ENCODE measurements at places on chromosomes 1 and 21.

DNA sequence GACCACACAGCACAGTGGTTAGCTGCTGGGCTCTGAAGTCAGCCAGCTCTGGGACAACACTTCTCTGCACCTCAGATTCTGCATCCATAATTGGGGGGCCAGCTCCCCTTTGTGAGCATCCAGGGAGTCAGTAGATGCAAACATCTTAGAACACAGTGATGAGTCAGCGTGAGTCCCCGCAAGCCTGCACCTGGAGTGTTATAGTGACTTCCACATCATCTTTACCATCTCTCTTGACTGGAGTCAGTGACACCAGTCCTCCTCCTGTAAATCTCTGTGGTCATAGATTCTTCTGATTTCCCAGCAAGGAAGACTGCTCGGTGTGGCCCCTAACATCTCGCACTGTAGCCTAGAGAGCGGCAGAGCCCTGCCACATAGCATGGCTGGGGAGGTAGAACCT is 13.9 kb upstream of the EDN2 start:
- DNase-seq: no peak

GRCh38 chr1:115676498-115677181 is 34.9 kb downstream of the VANGL1 start:
- no peak for DNase-seq

GRCh38 chr1:12604114-12604874 is 13.7 kb downstream of the DHRS3 start:
- peak; percentile 66 for DNase-seq

- DNase-seq: no peak
Measured at GRCh38 chr21:32055305-32055704, 182.5 kb downstream of the HUNK start.

DNA sequence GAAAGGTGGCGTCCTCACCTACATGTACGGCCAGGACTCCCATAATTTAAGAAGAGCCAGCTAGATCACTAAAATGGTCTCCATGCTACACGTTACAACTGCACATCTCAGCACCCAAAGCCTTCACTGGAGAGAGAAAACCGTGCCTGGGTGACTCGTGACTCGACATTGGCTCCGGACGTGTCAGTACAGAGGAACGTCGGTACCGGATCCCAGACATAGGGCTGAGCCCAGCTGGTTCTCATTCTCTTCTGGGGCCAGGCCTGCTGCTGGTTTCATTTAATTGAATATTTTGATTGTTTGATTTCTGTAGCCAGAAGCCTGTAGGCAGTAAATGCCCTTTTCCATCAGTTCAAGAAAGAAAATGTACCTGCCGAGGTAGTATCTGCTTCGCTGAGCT is 93.1 kb downstream of the HHIPL2 start:
- DNase-seq: peak; percentile 69

GRCh38 chr1:62274496-62275485 is 44.4 kb downstream of the KANK4 start:
- DNase-seq: peak; percentile 36

DNA sequence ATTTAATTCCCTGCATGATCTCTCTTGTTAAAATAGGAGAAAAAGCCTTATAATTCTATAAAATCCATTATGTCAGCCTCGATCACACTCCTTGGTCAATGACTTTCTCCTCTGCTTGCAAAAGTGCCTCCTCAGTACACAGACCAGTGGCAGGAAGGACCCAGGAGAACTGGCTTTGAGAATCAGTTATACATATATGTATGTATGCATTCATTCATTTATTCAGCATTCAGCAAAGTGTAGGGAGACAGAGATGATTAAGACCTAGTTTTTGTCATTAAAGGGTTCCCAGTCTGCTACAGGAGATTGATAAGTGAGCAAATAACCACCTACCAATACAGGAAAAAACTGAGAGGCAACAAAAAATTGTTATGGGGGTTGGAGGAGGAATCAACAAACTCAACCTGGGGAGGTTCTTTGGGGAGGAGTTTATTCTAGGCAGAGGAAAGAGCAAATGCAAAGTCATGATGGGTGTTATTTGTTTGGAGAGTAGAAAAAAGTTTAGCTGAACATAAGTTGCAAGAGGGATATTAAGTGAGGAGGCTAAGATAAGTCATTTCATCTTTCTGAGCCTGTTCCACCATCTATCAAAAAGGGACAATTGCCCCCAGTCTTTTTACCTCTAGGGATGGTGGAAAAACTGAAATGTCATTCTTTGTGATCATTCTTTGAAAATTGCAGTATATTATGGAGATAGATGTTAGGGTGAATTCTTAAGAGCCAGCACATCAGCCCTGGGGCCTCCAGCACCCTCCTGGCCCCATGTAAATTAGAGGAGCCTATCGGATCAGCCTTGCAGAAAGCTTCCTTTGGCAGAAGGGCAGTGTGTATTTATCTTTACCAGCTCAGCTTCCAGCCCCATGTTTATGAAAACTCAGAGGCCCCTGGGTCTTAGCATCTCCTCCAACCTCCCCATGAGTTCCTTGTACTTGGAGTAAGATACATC is 128.0 kb downstream of the OMA1 start:
- no peak for DNase-seq

DNA sequence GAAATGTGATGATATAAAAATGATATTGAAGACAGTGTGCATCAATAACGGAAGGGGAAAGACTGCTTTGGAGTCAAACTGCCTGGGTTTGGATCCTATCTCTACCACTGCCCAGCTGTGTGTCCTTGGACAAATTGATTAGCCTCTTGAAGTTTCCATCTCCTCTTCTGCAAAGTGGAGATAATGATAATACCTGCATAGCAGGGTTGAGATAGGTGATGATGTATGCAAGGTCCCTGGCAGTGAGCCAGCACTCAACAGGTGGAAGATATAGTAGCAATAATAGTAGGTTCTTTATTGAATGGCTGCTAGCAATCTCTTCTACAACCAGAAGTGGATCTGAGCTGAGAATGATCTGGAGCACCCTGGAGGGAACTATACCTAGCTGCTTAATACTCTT is 166.7 kb downstream of the MIS18A start:
- no peak for DNase-seq

DNA sequence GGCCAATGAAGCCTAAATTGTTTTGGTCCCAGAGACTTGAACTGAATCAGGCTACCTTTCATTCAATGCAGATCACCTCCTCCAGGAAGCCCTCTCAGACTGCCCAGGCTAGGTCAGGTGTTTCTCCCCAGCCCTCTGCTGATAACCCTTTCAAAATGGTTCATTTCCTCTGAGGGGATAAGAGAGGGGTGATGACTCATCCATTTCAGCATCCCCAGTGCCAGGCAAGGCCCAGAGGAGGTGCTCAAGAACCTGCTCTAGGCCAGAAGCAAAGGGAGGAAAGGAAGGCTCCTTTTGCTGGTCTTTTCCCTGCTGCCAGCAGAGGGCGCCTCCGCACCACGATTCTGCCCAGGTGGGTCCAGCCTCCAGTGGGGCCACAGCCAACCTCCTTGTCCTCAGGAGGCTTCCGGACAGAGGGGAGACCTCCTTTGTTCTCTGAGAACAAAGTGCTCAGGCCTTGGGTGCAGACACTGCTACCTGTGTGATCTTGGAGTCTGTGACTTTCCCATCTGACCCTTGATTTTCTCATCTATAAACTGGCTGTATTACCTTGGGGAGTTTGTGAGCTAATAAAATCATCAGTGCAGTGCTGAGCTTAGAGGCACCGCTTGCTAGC is 45.3 kb upstream of the ARHGEF10L start:
- peak; percentile 34 for DNase-seq

All from fibroblast of gingiva (primary cell).